ENCODE measurements at places on chromosomes 2 and 18.

DNA sequence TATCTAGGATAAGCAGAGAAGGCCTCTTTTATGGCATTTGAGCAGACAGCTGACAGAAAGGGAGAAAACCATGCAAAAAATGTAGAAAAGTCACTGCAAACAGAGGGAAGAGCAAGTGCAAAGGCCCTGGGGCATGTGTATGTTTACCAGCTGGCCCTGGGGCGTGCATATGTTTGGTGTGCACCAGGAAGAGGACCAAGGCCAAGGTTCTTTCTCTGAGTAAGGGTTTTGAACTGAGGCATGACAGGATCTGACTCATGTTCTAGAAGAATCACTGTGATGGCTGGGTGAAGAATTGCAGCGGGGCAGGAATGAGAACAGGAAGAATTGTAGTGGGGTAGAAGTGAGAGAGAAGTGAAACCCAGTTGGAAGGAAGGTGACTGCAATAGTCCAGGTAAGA lies 69.6 kb downstream of the STEAP3 start:
- DNase-seq, result no peak

- DNase-seq, result peak; percentile 36
Measured at GRCh38 chr2:158191076-158191895, 89.6 kb downstream of the UPP2 start.

DNA sequence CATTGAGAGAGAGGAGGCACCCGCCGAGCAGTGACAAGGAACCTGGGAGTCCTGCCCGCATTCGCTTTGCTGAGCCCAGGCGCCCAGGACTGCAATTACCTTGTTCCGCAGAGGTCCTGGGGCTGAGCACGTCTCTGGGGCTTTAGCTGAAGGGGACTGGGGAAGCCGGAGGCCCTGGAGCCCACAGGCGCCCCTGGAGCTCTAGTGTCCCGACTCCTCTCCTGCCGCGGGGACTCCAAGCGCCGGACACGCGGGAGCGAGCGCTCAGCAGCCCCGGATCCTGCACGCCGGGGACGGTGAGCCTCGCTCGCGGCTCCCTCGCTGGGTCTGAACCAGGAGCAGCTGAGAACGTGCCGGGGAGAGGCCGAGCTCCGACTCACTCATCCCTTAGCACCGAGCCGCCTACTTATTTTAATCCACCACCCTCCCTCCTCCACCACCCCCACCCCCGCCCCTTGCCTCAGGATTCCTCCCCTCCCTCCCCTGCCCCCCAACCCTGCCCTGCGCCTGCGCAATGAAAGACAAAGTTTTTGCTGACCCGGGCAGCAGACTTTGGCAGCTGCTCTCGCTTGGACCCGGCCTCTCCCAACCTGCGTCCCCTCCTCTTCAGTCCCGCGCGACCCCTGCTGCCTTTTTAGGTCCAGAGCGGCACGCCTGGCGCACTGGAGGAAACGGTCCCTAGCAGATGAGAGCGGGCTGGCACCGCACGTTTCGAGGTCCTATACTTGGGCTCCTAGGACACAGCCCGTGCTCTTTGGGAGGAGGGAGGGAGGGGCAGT lies at the start of gene OSR1:
Gene OSR1, minus strand, starts transcription at position 382 of the 779 bp plus-strand sequence. CDS start 4,818 bp downstream, outside the sequence.
- peak; percentile 64 for DNase-seq

DNA sequence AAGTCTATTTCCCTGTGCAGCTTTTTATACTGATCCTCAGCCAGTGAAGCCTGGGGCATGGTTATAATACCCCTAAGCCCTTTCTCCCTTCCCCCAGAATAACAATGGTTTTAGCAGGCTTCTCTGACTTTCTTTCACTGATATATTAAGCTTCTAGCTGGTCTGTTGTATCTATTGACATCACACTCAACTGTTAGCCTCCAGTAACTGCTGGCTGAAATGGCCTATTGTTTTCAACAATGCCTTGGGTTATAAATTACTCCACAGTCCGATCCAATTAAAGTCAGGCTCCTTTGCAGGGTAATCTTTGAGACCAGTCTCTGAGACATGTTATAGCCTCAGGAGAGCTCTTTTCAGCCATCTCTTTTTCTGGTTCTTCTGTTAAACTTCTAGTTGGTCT lies 2.9 kb upstream of the SLC9A4 start:
- DNase-seq, result no peak
